Caco-2 (cell line): ENCODE measurements at places on chromosomes 16 and 17. TPM values are rescaled to one million over a fixed set of nuclear protein-coding genes. Genes with fewer than 3 reads are reported as not detected.

Gene RCVRN
- total RNA-seq: not detected in 2 replicates

Gene TEX14
- 0.30 and 0.54 TPM in 2 replicates for total RNA-seq

- no peak for DNase-seq
- H3K4me1 ChIP-seq: peaks cover 47% of the 10 kb centered on the region
- H3K4me3 ChIP-seq: no peak overlapping the region
These were observed 2.1 kb upstream of the SPG7 start for GRCh38 chr16:89506113-89506504.

DNA sequence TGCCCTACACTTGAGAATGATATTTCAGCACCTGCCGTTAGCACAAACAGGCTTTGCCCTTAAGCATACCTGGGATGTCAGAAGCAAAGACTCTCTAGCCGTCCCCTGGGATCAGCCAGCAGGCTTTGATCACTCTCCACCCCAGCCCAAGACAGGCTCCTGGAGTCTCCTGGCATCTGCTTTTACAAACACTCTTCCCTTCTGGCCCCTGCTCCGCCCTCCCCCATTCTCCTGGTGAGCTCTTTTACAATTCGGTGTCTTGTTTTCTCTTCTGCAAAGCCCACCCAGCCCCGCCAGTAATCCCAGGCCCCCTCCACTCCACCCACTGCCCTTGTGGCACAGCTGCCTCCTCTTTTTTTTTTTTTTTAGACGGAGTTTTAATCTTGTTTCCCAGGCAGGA is 50.4 kb downstream of the KATNIP start:
- no peak overlapping the region for H3K27ac ChIP-seq
- H3K4me1 ChIP-seq: no peaks in the 10 kb centered on the region
- DNase-seq: no peak
- H3K27me3 ChIP-seq: no peaks in the 10 kb centered on the region
- H3K4me3 ChIP-seq: no peak overlapping the region

- DNase-seq: peak; percentile 81
- H3K27me3 ChIP-seq: no peaks in the 10 kb centered on the region
- peak within 1 kb of the TSS; percentile 41 for H3K4me3 ChIP-seq
- no peaks in the 10 kb centered on the region for H3K36me3 ChIP-seq
These were observed at the start of gene NECAB2 for GRCh38 chr16:83967838-83968305. Gene NECAB2 (plus strand): TSS chr16:83968244. CDS start chr16:83968649, 405 bp downstream.

Gene LPO
- total RNA-seq: 0.23 and 0.54 TPM in 2 replicates
